ENCODE measurements at places on chromosomes 16 and 17.
A peak's percentile ranks its signal among the peaks of the same experiment; 100 is the strongest.

DNA sequence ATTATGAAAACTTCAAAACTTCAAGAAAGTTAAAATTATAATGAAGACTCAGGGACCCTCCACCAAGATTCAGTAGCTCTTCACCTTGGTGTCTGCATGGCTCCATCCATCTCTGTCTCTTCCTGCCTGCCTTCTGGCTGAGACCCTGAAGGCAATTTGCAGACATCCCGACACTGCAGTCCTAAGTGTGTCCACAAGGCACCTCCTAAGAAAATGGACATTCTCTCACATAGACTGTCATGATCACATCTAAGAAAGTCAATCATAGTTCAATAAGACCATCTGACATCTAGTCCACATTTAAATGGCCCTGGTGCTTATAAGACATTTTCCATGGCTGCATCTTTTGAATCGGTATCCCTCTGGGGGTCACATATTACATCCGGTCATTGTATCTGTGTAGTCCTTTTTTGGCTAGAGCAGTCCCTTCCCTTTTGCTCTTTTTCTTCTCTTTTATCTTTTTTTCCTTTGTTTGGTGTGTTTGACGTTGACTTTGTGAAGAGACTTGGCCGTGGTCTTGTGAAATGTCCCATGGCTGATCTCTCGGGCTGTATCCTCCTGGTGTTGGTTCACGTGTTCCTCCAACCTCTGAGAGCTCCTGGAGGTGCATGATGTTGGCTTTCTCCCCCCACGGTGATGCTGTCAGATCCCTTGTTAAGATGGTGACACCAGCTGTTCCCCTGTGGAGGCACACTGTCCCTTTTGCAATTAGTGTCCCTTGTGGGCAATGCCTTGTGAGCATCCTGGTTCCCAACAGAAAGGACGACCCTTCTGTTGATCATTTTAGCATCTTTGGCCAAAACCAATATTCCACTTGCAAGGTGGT, 5.0 kb upstream of the TNFRSF13B start:
- DNase-seq = no peak

- no peak for DNase-seq
Observed at GRCh38 chr17:31433091-31433790, 41.8 kb downstream of the RAB11FIP4 start.

DNA sequence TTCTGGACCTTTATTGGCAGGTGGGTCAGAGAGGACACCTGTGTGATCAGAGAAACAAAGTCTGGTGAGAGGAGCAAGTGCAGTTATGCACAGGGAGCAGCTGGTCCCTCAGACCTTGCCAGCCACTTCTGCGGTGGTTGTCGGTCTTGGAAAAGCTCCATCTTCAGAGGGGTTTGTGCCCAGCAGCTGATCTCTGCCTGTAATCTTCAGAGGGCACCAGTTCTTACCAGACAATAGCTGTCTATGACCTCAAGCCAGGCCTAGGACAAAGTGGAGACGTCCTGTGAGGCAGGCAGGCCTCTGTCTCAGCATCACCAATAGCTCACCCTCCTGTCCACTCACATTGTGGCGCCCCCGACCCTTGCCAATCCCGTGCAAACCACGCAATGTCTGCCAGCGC, 66.5 kb upstream of the TBX2 start:
- DNase-seq = no peak

DNA sequence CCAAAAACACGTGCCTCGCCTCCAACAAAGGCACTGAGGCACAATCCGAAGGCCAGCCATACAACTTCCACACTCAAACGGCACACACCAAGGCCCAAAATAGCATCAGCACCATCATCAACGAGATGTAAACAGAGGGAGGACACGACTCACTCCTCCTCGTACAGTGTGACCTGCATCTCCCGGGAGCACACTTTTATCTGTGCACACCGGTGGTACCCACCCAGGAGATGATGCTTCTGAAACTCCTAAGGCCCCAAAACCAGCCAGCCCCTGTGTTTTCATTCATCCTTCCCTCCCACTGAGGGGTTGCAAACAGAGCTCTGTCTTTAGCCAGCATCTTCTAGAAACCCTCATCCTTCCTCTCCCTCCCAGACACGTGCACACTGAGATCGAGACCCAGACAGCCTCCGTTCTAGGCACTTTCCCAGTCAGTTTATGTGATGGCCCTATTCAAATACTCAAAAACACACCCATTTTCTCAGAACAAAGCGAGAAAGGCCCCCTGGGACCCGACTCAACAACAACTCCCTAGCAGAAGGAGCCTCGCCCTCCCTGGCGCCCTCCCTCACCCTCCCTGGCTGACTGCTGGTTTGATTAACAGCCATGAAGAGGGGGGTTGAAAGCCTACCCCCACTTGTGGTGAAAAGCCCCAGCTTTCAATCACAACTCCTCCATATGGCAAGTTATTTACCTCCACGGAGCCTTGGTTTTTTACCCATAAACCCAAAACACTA, 76.3 kb downstream of the GAS7 start:
- DNase-seq = no peak

- no peak for DNase-seq
Observed at GRCh38 chr16:82034981-82035612, at the start of gene HSD17B2. TSS of gene HSD17B2 (plus strand) at chr16:82035253. CDS start at chr16:82035425, 172 bp downstream.

- peak; percentile 57 for DNase-seq
Observed at GRCh38 chr17:39099663-39100286, 51.7 kb downstream of the PLXDC1 start.

GRCh38 chr16:51968749-51969148, 578.2 kb downstream of the TOX3 start:
- no peak for DNase-seq

DNA sequence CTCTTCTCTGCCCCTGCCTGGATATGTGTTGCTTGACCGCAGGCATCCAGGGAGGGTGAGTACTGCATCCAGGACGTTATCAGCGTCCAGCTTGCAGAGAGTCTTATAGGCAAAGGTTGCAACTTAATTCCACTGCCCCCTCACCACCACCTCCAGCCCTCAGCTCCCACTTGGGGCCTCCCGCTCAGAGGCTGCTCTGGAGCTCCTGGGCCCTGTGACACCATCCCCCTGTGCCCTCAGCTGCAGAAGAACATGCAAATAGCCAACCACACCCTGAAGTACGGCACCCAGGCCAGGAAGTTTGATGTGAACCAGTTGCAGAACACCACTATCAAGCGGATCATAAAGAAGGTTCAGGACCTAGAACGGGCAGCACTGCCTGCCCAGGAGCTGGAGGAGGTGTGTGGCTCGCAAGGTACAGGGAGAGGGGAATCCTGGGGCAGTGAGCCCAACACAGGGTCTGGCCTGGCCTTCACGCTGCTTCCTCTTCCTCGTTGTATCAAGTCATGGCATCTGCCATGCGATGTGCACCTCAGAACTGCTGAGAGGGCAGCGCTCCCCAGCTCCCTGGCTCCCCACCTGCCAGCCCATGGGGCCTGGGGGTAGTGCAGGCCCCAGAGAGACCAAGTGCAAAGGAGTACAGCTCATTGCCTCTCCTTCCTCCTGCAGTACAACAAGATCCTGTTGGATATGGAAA, 9.6 kb downstream of the ACE start:
- DNase-seq = no peak

GRCh38 chr17:79374087-79374689, 236.7 kb downstream of the RBFOX3 start:
- no peak for DNase-seq

GRCh38 chr16:86118467-86119307, 219.7 kb downstream of the IRF8 start:
- no peak for DNase-seq

- no peak for DNase-seq
Observed at GRCh38 chr16:30820952-30821421, 34.0 kb upstream of the ZNF629 start.

DNA sequence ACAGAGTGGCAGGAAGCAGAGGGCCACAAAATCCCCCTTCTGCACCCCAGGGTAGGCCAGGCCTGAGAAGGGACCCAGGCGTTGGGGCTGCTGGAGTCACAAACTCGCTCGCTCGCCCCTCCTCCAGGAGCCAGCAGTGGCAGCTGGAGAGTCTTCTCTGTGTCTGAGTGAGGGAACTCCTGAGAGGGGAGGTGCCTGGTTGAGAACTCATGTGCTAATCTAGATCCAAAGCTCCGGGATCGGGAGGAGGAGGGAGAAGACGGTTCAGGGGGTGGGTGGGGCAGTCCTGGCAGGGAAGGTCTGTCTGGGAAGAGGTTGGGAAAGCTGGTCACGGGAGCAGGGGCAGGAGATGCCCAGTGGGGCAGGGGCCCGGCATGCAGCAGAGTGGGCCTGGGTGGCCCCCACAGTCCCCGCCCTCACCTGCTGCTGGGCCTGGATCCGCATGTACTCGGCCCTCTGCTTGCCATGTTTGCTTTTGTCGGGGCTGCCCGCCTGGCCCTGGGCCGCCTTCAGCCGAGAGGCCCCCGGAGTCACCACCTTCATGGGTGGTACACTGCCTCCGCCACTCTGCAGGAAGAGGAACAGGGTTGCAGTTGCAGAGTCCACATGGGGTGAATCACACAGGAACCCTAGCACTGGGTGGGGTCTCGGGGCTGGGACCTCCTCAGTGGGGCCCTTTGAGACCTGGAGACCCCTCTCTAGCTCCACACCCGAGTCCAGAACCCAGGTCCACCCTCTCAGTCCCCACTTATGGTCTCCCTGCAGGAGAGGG, 62.2 kb downstream of the SRCIN1 start:
- no peak for DNase-seq

DNA sequence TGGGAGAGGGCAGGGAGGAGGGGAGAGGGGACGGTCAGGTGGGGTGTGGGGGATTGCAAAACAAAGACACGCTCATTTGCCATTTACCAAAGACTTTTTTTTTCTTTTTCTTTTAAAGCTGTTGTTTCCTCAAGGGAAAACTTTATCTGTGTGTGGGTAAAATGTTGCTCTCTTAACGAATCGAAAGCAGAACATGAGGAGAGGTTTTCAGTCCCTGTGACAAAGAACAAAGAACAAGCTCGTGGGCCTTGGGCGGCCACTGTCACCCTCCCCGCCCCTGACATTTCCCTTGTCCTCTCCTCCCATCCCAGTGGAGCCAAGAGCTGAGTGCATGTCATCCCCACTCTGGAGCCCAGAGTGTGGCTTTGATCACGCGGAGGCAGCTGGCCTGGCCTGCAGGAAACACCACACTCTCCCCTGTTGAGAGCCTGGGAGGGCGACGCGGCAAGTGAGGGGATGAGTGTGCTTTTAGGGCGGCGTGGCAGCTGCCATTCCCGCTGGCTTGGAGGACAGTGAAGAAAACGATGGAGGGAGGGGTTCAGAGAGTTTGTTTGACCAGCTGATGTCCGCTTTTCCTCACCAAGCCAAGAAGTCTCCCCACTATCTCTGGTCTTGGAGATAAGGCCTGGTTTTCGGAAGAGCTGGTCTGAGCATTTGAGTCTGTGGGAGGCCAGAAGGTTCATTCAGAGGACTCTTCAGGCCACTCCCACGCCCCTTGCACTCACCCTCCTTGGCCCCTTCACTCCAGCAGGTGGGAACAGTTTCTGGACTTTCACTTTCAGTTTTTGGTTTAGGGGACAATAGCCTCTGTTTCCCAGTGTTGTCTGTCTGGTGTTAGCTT, 11.4 kb downstream of the CCR7 start:
- no peak for DNase-seq

- DNase-seq = no peak
Observed at GRCh38 chr17:79930877-79931816, 91.9 kb upstream of the CBX4 start.

DNA sequence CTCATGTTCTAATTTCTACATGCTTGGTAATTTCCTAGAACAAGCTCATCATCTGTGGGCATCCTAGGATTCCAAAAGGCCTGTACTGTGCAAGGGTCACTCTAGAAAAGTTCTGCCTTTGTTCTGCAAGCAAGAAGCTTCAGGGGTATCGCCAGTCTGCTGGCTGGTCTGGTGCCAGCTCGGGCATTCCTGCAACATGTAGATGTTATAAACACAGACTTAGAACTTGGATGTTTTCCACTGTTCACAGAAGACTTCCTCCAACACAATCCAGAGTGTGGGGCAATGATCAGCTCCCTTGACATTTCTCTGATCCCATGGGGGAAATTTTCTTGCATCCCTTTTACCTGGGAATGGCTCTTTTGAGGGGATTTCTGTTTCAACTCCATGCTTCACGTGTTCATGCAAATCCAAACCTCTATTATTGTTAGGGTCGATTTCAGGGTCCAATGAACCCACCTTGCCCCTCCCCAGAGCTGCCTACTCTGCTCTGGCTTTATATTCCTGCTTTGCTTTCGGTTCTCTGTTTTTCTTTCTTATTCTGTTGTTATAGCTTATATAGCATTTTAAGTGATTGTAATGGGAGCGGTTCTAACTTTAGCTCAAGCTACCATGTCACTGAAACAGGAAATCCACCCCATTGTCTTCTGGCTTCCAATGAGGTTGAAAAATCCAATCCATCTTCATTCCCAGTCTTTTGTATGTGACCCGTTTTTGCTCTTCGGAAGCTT, 25.3 kb downstream of the UBE2O start:
- no peak for DNase-seq

DNA sequence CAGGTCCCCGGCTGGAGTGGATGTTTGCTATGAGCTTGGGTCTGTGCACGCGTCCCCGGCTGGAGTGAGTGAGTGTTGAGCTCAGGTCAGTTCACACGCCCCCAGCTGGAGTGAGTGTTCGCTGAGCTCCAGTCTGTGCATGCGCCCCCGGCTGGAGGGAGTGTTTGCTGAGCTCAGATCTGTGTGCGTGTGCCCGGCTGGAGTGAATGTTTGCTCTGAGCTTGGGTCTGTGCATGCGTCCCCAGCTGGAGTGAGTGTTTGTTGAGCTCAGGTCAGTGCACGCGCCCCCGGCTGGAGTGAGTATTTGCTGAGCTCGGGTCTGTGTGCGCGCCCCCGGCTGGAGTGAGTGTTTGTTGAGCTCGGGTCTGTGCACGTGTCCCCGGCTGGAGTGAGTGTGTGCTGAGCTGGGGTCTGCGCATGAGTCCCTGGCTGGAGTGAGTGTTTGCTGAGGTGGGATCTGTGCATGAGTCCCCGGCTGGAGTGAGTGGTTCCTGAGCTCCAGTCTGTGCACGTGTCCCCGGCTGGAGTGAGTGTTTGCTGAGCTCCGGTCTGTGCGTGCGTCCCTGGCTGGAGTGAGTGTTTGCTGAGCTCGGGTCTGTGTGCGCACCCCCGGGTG, 284.2 kb downstream of the SNX29 start:
- DNase-seq = peak; percentile 31

- DNase-seq = no peak
Observed at GRCh38 chr16:81666113-81666512, 113.0 kb upstream of the PLCG2 start.
